C1 segment of cervical spinal cord (tissue), 14 donors: ENCODE measurements at places on chromosomes 2 and 18.
A peak's percentile ranks its signal among the peaks of the same experiment; 100 is the strongest.

DNA sequence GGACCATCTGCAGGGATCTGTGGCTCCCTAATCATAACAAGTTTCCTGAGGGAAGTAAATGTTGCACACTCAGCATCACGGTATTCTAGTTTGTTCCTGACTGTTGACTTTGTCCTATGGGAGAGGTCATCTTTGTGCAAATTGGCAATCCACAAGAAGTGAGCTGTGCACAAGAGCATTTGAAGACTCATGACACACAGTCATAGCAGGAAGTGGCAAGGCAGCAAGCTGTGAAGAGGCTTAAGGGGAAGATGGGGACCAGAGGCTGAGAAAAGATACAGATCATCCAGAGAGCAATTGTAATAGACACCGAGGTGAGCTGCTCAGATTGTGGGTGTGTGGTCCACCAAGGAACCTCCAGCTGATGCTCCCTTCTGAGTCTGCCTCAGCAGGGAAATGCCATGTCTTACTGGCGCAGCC, 2.7 kb downstream of the TNP1 start:
- no peak for DNase-seq

DNA sequence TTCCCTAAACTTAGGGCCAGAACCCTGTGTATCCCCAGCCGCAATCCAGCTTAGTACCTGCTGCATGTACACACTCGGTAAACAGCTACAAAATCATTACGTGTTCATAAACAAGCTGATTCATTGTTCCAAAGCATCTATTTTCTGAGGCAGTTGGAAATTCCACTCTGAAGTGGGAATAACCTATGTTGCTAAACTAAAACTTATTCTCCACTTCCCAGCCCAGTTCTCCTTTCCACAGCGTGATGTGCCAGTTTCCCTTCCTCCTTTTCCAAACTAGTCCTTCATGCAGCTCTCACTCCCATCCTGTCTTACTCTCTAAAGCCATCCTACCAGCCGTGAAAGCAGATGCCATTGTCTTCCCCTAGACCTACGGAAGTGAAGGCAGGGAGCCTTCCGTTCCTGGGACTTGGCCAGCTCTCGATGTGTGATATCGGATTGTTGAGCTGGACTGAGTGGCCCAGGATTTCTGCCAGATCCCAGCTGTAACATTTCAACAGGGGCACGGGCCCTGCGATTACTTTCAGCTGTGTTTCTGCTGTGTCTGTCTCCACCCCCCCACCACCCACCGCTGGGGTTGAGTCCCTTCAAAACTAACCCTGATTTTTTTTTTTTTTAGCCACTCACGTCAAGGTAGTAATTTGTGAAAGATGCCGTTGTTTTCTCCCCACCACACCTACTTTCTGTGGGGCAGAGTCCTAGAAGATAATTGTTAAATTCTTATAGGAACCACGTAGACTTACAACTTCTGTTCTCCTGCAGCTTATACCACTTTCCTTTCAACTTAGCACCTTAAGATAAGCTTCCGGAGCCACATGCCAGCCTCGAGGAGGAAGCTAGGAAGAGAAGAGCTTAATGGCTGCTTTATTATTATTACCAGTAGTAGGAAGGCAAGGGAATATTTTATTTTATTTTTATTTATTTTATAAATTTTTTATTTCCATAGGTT, 100.9 kb downstream of the CRIM1 start:
- no peak for DNase-seq

- DNase-seq, result no peak
Measured at GRCh38 chr2:39300044-39300978, 56.5 kb upstream of the CDKL4 start.

DNA sequence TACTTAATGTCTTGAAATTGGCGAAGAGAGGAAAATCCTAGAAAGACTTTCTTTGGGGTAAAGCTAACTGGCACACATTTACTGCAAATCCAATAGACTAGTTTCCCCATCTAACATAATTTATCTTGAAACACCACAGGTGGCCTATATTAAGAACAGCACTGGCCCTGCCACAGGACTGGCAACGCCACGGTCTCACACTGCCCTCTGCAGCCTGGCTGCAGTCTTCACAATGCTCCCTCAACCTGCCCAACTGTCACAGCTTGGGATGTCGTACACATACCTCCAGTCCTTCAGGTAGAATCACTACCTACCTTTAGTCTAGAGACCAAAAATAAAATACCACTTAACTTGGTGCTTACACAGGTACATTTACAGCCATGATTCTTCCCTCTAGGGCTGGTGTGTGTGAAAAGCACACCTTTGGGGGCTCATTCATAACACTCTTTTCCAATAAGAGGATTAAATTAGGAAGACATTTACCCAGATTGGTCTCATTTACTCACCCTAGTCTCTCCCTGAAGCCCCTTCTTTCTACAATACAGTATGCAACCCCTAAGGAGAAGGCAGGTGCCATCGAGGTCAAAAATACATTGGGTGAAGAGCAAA, 222.2 kb downstream of the C1D start:
- DNase-seq, result peak; percentile 4

DNA sequence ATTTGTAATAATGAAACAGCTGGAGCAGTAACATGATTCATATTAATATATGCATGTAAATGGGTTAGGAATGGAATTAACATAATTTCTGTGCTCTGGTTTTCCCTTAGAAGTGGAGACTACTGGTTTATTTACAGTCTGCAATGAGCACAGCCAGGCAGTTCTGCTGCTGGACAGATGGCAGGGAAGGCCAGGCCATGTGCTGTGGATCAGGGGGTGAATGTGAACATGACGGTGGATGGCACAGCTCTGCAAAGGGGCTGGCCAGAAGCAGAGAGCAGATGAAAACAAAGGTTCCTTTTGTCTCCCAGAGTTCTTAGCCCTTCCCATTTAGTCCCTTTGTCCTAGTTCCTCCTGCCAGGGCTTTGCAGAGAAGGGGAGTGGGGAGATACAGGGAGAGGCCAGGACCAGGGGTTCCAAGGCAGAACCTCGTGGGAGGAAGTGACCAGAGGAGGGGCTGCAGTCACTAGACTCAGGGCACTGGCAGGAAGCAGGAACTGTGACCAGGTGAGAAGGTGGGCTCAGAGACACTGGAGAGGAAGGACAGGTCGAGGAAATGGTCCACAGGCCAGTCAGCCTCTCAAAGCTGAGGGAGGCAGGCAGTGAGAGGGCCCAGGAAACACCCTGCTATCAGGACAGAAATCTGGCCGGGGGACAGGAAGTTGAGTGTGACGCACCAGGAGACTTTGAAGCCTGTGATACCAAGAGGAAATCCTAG, 112.9 kb upstream of the ATP8B1 start:
- peak; percentile 63 for DNase-seq

DNA sequence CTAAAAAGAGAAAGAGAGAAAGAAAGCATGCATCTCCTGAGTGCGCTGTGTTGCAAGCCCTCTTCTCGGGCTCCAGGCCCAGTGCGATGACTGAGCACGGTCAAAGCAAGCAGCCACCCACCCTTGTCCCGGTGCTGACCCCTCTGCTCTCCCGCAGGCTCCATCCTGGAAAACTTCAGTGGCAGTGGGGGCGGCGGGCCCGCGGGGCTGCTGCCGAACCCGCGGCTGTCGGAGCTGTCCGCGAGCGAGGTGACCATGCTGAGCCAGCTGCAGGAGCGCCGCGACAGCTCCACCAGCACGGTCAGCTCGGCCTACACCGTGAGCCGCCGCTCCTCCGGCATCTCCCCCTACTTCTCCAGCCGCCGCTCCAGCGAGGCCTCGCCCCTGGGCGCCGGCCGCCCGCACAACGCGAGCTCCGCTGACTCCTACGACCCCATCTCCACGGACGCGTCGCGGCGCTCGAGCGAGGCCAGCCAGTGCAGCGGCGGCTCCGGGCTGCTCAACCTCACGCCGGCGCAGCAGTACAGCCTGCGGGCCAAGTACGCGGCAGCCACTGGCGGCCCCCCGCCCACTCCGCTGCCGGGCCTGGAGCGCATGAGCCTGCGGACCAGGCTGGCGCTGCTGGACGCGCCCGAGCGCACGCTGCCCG, 252.5 kb downstream of the GLI2 start:
- no peak for DNase-seq

DNA sequence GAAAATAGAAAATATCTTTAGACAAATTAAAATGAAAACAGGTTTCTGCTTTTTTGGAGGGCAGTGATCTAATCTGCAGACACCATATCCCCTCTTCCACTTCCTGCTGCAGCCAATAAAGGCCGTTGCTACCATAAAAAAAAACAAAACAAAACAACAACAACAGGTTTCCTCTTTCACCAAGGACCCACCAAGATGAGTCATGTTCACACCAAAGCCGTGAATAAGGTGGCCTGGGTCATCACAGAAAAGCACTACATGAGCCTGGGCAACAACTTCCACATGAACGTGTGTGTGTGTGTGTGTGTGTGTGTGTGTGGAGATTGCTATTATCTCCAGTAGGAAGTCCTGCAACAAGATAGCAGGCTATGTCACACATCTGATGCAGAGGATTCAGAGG, 24.8 kb upstream of the TFCP2L1 start:
- DNase-seq, result no peak

- no peak for DNase-seq
Measured at GRCh38 chr2:216047397-216047796, 34.0 kb upstream of the MREG start.

- no peak for DNase-seq
Measured at GRCh38 chr2:139165041-139165440, 384.9 kb upstream of the NXPH2 start.

DNA sequence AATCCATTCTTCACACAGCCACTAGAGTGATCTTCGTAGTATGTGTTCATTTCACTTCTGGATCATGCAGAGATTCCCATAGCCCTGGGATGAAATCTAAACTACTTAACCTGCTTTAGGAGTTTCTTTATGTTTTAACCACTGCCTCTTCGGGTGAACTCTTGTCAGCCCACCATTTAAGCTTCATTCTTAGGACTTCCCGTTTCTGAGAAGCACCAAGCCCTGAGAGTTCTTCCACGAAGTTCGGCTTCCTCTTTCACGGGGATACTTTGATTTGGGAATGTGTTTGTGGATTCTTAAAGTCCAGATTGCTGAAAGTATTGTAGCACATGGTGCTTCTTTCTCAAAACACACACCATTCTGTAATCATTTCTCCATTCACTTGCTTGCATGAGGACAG, 205.0 kb downstream of the UBE2E3 start:
- no peak for DNase-seq

DNA sequence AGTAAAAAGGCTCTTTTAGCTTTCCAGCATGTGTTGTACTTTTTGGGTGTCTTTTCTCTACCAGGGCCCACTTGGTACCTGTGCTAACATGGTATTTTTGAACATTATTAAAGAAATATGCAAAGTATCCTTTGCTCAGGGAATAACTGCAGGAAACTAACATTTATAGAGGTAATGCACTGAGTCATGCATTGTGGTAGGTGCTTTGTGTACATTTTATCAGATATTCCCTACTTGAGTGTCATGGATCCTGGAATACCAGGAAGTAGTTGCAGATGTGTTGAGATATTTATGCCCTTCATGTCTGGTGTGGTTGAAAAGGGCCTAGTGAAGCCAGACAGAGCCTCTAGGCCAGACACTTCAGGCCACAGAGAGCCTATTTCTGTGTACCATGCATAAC, 215.5 kb upstream of the CYRIA start:
- DNase-seq, result no peak

GRCh38 chr2:86649119-86649947, 25.7 kb upstream of the RNF103 start:
- DNase-seq, result no peak

DNA sequence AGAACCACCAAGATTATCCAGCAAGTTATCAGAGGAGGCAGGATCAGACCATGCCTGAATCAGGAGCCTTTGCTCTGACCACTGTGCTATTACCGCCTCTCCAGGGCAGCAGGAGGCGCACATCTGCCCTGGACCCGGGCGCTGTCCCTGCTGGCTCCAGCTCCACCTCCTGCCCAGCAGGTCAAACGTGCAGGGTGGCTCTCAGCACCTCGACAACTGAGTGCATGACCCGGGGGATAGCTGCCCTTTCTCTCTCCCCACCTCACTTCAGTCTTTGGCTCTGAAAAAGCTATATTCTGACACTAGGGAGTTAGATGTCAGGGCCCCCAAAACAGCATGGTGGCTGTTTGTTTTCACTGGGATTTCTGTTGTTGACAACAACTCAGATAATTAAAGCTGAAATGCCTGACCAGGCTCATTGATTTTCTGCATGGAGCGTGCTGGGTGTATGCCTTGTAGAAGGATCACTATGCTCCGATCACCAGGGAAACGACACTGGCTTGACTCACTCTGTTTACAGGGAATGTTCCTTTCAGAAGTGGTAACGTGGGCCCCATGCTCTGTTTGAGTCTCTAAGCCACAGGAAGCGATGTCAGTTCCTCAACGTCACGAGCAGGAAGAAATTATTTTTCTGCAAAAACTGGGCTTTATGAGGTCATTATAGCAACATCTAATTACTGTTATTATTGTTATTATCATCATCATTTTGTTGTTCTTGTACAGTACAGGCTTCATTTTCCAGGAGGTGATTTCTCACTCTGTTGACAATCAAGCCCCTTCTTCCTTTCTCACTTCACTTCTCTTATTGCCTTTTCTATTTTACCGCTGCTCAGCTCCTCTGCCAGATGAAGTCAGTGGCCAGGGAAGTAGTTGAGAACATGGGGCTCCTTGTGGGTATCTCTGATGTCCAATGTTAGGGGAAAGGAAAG, 125.6 kb downstream of the PLB1 start:
- peak; percentile 50 for DNase-seq

DNA sequence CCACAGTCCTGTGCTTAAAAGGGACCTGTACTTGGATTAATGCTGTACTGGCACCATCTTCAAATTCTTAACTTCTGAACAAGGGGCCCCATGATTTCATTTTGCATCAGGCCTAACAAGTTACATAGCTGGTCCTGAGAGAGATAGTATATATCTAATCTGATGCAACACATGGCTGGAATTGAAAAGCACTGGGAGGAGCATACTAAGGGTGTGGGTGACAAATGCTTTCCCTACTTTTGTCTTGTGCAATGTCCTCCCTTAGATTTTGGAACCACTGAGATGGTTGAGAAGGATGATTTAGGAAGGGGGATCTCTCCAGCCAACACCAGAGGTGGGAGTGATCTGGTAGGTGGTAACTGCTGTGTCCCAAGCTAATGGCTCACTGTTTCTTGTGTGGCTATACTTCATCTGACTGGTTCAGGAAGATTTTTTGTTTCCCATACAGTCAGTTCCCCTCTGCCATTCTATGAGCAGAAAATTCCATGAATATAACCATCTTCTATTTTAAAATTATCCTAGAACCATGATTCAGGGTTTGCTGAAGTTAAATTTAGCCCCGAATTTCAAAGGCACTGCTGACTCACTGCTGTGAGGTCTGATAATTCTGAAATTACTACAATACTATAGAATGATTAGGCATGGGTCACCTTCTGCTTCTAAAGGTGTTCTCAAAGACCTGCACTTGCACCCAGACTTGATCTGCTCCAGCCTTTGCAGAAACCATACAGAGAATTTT, 108.3 kb upstream of the NCKAP5 start:
- DNase-seq, result no peak

- no peak for DNase-seq
Measured at GRCh38 chr18:66457245-66457644, 146.6 kb downstream of the CDH19 start.

- DNase-seq, result no peak
Measured at GRCh38 chr2:143261986-143262385, 132.8 kb downstream of the ARHGAP15 start.

DNA sequence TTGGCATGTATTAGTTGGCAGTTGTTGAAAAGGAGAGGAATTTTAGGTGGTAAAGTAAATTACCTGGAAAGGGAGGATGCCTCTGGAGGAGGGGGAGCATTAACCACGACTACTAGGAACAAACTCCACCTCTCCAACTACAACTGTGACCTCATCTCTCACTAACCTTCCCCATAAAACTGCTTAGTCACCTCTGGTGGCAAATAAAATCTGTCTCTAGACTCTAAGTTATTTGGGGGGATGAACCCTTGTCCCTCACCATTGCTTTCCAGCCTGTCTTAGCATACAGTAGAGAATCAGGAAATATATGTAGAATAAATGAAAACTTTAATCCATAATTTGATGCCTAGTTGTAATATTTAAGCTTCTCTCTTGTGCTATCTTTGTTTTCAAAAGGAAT, 27.6 kb upstream of the MYO1B start:
- no peak for DNase-seq
